ENCODE measurements at places on chromosomes 6 and 20.
A peak's percentile ranks its signal among the peaks of the same experiment; 100 is the strongest.

DNA sequence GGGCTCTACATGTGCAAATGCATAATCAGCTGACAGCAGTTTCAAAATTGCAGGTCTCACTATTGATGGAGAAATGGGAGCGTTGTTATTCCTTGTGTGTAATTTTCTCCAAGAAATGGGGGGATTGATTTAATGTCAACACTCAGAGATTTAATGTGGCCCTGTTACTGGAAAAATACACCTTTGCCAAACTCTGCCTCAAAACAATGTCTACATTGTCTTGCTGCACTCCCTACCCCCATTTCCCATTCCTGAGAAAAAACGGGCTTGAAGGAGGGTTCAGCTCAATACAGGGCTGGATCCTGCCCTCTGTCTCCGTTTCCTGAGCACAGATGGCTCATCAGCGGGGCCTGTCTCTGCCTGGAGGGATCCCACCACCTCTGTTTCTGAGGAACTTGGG lies 18.4 kb downstream of the EDN3 start:
- DNase-seq: no peak

DNA sequence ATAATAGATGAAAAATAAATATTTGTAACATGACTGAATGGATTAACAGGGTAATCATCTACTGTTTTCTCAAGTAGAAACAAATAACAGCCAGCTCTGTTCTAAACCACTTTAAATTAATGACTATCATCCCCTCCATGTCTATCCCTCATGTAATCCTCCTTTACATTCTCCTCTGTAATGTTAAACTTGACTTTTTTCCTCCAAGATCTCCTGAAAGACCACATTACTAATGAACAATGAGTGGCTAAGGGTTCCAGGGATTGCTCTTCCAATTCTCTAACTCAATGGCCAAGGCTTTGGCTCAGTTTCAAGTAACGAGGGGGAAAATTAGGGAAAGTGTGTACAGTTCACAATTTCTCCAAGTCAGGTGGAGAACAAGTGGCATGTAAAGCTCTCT lies 37.6 kb upstream of the FBXL4 start:
- no peak for DNase-seq

DNA sequence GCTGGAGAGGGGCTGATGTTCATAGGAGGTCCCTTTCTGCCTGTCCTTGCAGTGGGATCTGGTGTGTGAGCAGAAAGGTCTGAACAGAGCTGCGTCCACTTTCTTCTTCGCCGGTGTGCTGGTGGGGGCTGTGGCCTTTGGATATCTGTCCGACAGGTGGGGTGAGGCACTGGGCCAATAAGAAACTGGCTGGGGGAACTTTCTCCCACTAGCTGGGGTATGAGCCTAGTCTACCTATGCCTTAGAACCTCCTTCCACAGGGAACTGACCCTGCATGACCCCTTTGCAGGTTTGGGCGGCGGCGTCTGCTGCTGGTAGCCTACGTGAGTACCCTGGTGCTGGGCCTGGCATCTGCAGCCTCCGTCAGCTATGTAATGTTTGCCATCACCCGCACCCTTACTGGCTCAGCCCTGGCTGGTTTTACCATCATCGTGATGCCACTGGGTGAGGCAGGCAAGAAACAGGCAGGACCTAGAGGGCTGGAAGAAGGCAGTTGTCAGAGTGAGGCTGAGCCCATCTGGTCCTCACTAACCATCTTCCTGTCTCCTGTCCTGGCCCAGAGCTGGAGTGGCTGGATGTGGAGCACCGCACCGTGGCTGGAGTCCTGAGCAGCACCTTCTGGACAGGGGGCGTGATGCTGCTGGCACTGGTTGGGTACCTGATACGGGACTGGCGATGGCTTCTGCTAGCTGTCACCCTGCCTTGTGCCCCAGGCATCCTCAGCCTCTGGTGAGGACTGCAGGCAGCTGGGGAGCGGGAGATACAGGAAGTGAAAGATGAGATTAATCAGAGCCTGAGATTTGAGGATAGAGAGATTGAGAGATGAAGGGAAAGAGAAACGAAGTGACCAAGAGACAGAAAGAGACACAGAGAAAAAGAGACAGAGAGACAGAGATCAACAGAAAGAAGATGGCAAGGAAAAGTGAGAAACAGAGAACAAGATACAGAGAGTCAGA lies 1.6 kb downstream of the SLC22A7 start:
- DNase-seq: no peak

DNA sequence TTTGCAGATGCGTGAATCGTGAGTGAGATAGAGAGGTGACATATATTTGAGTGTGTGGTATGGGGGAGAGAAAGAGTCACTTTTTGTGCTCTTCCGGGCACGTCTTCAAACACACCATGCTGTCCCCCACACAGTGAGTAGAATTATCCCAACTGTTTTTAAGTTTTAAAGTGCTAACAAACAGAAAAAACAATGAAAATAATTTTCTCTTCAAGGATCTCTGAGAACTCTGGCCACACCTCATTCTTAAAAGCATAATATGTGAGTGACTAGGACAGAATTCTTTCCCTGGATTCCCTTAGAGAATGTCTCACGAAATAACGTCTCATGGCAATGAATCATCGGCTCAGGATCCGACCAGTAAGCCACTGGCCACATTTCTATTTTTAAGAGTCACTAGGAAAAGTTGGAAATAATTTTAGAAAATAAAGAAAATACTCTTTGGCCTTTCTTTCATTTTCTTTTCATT lies 235.7 kb upstream of the ZNF217 start:
- peak; percentile 97 for DNase-seq

DNA sequence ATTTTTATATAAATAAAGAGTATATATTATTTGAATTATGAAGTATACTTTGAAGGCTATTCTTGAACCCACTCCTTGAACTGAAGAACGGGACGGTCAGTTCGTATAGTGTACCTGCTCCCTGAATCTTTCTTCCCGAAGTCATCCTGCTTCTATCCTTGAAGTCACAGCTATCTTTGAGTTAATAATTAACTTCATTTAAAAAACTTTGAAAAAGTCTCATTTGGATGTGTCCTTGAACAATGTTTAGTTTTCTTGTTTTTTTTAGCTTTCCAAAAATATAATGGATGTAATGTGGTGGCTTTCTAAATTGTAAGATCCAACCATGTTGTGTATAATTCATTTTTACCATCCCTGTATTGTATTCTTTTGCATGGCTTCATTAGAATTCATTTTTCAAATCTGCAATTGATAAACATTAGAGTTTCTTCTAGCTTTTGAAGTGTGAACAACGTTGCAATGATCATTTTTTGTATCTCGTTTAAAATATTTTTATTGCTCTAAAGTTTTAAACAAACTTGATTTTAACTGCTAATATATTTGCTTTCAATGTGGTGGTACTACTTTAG lies 94.4 kb downstream of the NCOA3 start:
- DNase-seq: no peak

DNA sequence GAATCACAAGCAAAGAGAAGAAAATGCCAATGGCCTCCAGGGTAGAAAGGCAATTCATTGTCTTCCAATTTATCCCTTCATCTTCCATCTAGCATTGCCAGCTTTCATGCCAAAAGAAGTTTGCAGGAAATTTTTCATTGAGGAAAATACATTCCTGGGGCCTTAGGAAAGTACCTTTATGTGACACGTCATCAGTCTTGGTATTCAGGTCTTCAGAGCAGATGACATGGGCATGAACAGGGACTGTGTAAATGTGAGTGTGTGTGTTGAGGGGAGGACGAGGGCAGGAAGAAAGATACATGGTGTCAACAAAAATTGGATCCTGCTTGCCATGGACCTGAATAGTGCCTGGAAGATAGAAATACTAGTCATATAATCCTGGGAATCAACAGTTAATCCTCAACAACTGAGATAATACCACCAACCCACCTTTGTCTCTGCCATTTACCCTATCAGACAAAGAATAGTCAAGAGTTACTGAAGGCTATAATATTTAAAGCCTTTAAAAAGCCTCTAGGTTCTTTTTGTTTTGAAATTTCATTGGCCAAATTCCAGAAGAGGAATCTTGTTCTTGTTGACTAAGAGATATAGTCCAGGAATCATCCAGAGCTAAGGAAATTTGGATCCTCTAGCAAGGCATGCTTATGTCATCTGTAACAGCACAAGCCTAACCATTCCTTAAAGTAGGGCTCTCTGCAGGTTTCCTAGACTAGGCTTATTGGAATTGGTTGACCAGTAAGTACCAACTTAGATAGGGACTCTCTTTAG lies 405.8 kb upstream of the SASH1 start:
- no peak for DNase-seq

DNA sequence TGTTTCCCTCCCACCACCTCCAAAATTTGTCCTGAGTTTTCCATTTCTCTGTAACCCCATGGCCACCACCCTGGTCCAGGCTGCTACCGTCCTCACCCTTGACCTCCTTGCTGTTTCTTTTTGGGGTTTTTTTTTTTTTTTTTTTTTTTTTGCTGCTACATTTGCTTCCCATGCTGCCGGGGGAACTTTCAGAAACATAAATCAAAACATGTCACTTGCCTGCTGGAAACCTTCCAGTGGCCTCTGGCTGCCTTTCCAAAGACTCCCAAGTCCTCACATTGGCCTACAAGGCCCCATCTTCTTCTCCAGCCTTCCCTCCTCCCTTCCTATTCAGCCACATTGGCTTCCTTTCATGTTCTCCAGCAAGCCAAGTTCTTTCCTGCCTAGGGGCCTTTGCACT lies 50.4 kb upstream of the PTGIS start:
- no peak for DNase-seq

GRCh38 chr6:135188718-135189117 lies 7.6 kb downstream of the MYB start:
- no peak for DNase-seq

DNA sequence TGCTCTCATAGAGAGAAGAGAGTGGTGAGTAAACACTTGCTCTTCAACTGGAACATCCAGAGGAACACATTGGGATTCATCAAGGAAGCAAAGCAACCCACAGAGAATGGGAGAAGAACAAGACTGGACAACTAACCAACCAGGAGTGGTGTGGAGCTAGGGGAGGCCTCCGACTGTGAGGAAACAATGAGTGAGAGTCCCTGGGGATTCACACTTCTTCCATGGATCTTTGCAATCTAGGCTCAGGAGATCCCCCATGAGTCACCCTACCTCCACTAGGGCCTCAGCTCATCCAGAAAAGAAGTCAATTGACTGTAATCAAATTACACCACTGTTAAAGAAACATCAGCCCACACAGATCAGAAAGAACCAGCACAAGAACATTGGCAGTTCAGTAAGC lies 42.3 kb upstream of the CLVS2 start:
- no peak for DNase-seq

GRCh38 chr20:47686545-47686944 lies 98.7 kb downstream of the SULF2 start:
- DNase-seq: peak; percentile 90

DNA sequence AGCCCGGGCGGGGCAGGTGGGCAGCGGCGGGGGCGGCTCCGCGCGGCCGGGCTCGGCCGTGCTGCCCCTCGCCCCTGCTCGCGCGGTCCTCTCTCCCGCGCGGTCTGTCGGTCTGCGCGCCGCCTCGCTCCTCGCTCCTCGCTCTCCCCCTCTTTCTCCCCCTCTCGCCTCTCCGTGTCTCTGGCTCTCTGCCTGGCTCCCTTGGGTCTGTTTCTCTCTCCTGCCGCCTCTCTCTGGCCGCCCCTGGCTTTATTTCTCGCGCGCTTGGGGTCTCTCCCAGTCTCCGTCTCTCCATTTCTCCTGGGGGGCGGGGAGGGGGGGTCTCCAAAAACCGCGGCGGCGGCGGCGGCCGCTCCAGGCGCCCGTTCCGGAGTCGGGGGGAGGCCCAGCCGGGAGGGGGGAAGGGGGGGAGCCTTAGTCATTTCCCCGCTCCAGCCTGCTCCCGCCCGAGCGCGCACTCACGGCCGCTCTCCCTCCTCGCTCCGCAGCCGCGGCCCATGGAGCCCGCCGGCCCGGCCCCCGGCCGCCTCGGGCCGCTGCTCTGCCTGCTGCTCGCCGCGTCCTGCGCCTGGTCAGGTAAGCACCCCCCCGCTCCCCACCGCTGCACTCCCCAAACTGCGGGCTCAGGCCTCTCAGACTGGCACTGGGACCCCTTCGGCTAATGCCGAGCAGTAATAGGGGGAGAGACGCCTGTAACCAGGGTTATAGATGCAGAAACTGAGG lies at the start of gene SIRPA:
Gene SIRPA (plus strand): TSS at position 457 of the 723 bp plus-strand sequence. CDS start 41 bp downstream, at position 498.
- peak; percentile 63 for DNase-seq

GRCh38 chr6:76026101-76026500 lies 46.4 kb downstream of the IMPG1 start:
- DNase-seq: peak; percentile 8

DNA sequence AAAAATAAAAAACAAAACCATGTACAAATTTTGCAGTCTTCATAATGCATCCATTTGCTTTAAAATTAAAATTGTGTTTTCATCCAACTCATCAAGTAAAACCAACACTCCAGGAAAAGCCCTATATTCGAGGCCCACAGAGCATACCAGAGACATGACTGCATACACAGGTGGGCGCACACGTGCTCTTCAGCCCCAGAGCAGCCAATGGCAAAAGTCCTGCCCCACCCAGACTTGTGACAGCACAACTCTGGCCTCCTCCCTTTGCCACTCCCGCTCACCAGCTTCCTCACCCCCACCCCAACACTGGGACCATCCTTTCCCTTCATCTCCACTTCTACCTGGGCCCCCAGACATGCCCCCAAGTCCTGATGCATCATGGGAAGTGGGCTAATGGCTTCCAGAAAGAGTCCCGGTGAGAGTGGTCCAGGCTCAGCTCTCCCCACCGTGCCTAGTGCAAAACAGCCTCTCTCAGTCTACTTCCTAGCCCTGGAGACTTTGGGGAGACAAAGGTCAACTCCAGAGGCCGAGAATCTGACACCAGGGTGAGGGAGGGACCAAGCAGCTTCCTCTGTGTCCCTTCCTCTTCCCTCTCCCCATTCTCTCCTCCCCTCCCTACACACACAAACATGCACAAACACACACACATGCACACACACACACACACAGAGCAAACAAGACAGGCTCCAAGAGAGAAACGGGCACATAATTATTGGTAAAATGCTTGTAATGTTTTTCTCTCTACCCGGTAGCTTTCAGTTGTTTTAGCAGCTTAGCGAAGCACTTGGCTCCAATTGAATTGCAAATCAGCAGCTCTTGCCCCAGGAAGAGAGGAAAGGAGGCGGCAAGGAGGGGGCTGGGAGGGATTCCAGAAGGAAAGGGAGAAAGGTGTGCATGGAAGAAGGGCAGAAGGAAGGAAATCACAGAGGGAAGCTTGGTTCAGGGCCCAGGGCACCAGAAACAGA lies 14.3 kb downstream of the GRM4 start:
- DNase-seq: no peak

DNA sequence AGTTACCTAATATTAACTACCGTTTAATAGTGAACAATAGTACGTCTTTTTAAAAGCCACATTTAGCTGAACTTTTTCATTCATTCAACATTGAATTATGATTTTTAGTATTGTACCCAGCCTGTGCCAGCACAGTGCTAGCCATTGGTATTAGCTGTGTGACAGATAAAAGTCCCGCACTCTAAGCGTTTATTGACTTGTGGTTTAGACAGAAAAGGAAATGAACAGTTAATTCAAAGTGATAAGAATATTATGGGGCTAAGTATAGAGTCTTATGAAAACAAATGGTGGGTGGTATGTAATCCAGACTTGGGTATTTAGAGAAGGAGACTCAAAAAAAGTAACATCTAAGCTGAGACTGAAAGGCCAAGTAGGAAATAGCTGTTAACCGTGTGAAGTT lies 202.3 kb downstream of the RPS12 start:
- no peak for DNase-seq

GRCh38 chr6:24861934-24862333 lies 63.2 kb upstream of the ARMH2 start:
- no peak for DNase-seq
